ENCODE measurements at places on chromosomes 13 and 19.
A peak's percentile ranks its signal among the peaks of the same experiment; 100 is the strongest.

DNA sequence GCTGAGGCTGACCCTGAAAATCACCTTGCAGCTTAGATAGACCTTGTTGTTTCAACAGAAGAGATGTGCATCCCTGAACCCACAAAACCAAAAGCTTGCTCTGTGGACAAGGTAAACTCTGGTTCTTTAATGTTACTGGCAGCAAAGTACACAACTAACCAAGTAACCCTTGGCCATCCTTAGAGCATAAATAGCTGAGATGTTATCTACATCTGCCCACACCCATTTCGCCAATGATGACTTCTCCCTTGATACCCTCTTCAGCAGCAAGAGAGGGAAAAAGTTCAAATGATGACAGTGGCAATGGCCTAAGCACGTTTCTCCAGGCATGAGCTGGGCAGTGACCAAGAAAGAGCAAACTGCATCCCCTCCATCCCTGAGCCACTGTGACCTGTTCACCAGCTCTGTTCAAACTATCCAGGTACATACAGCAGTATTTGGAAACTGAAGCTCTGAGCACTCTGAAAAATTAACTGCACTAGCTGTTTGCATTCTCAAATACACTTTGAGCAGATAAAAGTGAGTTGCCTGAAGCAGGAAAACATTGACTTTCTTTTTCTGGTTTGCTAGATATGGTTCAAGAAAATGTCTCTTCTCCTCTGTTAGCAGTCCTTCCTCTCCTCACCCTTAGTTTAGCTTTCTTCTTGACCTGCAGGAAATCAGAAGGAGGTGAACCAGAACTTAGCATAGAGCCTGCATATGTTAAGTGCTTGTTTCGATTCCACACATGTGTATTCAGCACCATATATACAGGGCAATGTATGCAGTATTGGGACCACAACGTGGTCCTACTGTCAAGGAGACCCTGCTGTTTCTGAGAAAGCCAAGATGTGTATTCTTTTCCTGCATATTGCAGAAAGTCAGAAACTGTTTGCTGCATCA, 231.7 kb downstream of the FOXO1 start:
- no peak for DNase-seq

DNA sequence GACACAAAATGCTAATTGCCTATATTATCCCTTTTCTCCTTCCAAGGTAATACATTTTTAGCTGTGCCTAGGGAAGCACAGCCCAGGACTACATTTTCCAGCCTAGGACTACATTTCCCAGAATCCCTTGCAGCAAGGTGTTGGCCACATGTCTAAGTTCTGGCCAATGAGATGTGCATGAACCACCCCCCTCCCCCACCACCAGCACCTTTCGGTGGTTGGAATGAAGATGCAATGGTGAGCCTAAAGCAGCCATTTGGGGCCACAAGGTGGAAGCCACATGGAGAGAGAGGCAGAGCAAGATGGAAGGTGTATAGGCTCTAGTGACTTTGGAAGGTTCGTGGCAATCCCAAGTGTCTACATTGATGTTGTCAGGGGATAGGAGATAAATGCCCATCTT, 16.2 kb downstream of the UNC13A start:
- peak; percentile 58 for DNase-seq

- DNase-seq, result no peak
Measured at GRCh38 chr19:13881251-13881691, 4.3 kb downstream of the NANOS3 start.

DNA sequence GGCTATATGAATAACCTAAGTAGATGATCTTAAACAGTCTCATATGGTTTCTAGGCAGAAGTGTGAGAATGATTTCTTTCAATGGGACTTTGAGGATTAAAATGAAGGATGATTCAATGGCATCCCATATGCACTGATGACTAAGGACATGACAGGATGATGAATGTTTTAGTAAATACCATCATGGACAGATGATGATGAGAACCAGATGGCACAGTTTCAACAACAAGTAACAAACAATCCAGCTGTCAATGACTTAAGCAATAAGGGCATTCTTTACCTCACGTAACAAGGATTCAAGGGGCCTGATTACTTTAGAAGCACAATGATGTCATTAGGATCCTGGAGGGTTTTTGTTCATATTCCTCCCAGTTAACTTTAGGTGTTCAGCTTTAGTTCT, 2678.4 kb downstream of the PCDH9 start:
- peak; percentile 76 for DNase-seq

DNA sequence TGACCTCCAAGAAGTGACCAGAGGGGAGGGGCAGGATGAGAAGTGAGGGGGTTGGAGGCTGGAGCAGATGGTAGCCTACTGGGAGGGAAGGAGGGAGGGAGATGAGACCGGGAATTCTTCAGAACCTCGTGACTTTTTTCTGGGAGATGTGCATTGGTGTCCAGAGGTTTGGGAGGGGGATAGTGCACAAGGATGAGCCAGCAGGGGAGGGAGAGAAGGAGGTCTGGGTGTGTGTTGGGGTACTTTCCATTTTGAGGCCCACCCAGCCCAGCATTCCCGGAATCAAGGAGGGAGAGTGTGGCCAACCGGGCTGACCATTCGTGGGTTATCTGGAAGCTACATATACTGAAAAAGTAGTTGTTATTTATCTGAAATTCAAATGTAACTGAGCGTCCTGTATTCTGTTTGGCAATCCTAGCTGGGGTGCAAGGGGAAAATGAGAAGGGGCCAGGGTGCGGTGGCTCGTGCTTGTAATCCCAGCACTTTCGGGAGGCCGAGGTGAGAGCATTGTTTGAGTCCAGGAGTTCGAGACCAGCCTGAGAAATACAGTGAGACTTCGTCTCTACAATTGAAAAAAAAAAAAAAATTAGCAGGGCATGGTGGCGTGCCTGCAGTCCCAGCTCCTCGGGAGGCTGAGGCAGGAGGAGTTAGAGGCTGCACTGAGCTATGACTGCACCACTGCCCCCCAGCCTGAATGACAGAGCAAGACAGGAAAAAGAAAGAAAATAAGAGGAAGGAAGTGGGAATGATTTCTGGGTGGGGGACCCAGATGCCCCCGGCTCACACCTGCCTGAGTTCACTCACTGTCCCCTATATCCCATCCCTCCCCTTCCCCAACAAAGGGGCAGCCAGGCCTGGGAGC, 4.4 kb upstream of the C3 start:
- no peak for DNase-seq

GRCh38 chr19:44712864-44713515, 14.0 kb downstream of the CEACAM16 start:
- DNase-seq, result no peak

DNA sequence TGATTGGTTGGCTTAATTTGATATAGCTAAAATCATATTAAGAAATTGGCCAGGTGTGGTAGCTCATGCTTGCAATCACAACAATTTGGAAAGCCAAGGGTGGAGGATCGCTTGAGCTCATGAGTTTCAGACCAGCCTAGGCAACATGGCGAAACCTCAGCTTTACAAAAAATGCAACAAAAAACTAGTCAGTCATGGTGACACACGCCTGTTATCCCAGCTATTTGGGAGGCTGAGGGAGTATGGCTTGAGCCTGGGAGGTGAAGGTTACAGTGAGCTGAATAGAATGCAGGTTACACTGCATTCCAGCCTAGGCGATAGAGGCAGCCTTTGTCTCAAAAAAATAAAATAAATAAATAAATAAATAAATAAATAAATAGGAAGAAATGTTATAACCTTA, 1579.6 kb upstream of the SLC10A2 start:
- no peak for DNase-seq

Measured in HFFc6 (cell line).